Muscle of back (tissue), 13 donors: ENCODE measurements at places on chromosomes 4 and X.

DNA sequence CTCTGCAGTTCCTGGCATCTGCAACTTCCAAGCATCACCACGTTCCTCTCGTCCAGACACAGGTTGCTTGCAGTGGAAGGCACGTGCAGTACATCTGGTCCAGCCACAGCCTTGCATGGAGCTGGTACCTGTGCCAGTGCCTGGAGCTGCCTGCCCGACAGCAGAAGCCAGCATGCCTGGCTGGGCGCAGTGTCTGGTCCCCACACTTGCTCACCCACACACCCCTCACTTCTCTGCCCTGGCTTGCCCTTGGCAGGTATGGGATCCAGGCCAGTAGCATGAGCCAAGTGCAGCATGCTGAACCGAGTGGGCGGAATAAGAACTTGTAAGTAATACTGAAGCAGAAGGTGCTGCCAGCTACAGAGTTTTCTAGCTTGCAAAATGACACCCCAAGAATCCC, 39.9 kb downstream of the SH3BGRL start:
- no peak for DNase-seq

DNA sequence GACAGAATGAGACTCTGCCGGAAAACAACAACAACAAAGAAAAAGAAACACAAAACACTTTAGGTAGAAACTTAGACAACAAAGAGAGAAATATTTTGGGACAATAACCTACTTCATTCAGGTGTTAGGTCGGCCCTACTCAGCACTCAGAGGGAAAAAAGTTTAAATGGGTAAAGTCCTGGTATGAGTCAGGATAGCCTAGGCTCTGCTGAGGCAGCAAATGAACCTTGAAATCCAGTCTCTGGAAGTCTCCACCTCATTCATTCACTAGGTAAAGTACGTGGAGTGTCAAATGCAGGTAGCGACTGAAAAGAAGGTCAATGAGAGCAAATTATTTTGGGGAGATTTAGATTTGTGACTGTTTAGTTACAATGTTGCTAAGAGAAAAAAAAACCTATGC, 127.4 kb downstream of the FHDC1 start:
- no peak for DNase-seq

GRCh38 chr4:89572224-89572858, 264.6 kb downstream of the SNCA start:
- peak; percentile 35 for DNase-seq

DNA sequence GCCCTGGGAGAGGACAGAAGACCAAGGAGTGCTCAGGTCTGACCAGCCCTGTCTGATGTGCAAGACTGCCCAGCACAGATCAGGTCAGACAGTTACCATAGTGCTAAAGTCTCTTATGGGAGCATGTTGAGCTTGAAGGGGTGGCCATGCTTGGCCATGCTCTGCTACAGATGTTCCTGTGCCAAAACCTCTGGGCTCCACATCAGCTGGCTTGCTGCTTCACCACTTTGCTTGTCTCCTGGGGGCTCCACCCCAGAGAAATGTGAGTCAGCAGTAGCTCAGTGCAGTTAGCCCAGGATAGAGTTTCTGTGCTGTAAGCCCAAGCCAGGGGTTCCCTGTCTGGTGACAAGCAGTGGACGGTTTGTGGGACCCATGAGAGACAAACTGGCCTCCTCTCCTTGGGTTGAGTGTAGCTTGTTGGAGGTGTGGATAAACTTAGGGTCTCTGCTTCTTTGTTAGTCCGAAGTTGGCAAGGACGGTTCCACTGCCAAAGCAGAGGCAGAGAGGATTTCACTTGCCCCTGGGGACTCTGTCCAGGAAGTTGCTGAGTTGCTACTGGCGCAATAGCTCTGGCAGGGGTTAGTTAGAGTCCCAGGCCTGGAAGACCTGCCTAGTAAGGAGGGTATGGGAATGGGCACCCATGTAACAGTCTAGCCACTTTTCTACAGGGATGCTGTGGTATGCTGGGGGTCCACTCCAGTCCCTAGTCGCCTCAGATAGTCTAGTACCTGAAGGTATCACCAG, 8.7 kb upstream of the TMSB15C start:
- no peak for DNase-seq

GRCh38 chrX:67601771-67602170, 58.0 kb downstream of the AR start:
- DNase-seq = no peak
